ENCODE measurements at places on chromosomes 13 and 19.
A peak's percentile ranks its signal among the peaks of the same experiment; 100 is the strongest.

GRCh38 chr13:27605099-27605498 is 15.2 kb downstream of the LNX2 start:
- H3K4me3 ChIP-seq, result no peak overlapping the region
- H3K27me3 ChIP-seq, result no peaks in the 10 kb centered on the region
- no peaks in the 10 kb centered on the region for H3K36me3 ChIP-seq
- H3K27ac ChIP-seq, result no peak overlapping the region
- no peak for DNase-seq
- peaks cover 41% of the 10 kb centered on the region for H3K4me1 ChIP-seq

DNA sequence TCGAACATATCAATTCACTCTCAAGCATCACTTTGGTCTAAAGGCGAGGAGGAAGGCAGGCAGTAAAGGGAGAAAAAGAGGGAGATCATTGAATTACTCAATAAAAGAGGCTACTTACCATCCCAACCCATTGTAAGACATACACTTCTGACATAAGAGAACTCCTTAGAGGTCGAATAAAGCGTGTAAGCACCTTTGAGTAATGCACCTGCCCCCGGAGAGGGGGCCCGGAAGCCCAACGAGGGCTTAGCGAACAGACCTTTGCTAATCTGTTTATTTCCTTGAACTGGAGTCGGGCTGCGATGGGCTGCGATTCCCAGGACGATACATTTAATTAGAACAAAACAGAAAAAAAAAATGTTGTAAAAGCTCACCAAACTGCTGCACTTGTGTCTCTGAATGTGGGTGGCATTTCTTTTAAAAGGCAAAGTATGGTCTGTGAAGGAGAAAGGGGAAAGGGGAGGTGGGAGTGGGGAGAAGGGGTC is 3.0 kb downstream of the ZC3H4 start:
- H3K4me1 ChIP-seq, result peaks cover 49% of the 10 kb centered on the region
- peak overlapping the region; percentile 100 for H3K27ac ChIP-seq
- no peaks in the 10 kb centered on the region for H3K36me3 ChIP-seq
- H3K27me3 ChIP-seq, result no peaks in the 10 kb centered on the region

DNA sequence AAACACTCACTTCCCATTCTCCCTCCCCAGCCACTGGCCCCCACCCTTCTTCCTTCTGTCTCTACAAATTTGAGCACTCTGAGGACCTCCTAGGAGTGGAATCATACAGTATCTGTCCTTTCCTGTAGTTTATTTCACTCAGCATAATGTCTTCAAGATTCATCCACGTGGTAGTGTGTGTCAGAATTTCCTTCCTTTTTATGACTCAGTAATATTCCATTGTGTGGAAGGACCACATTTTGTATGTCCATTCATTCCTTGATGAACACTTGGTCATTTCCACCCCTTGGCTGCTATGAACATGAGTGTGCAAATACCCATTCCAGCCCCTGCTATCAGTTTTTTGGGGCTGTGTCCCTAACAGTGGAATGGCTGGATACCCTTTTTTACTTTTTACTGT is 9.8 kb downstream of the KLF2 start:
- peaks cover 21% of the 10 kb centered on the region for H3K4me1 ChIP-seq
- DNase-seq, result no peak
- no peaks in the 10 kb centered on the region for H3K36me3 ChIP-seq
- H3K27me3 ChIP-seq, result no peaks in the 10 kb centered on the region
- H3K27ac ChIP-seq, result no peak overlapping the region

- no peak for DNase-seq
- H3K27me3 ChIP-seq, result no peaks in the 10 kb centered on the region
- peaks cover 30% of the 10 kb centered on the region for H3K4me1 ChIP-seq
These were observed 281.6 kb downstream of the DNAJC15 start for GRCh38 chr13:43304945-43305344.

GRCh38 chr19:3275583-3276340 is 51.3 kb downstream of the CELF5 start:
- peak; percentile 68 for DNase-seq
- H3K4me1 ChIP-seq, result peaks cover 6% of the 10 kb centered on the region
- H3K27me3 ChIP-seq, result peaks cover 83% of the 10 kb centered on the region
- H3K4me3 ChIP-seq, result peak overlapping the region; percentile 28

- peaks cover 7% of the 10 kb centered on the region for H3K4me1 ChIP-seq
- H3K36me3 ChIP-seq, result no peaks in the 10 kb centered on the region
These were observed 23.6 kb downstream of the CEACAM8 start for GRCh38 chr19:42571116-42571515.

DNA sequence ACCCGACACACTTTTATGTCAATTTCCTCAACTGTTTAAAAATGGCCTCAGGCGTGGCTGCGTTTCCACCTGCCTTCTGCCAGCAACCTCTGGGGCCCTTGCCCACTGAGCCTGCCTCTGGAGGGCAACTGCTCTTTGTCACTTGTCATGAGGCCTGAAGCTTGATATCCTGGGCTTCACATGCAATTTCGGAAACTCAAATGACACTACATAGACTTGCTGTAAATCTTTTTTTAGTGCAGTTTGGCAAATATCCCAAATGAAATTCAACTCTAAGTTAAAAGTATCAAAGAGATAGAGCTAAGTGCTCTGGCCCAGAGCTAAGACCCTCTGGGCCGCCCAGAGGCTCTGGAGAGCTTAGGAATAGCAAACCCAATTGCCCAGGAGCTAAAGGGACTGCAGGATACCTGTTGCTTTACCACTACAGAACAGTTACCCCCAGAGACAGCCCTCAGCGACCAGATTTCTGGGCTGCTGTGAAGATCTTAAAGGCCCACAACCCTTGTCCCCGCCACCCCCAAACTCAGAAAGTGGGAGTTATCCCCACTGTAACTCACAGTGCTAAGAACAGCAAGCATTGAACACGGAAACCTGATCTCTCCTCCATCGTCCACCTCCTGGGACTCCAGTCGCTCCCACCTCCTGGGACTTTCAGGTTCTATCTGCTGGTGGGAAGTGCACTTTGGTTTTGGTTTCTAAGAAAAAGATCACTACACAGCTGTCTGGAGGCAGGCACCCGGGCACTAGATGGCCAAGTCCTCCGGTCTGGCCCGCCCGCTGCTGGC is 19.4 kb downstream of the GJA3 start:
- peaks cover 34% of the 10 kb centered on the region for H3K27me3 ChIP-seq
- no peak overlapping the region for H3K4me3 ChIP-seq
- H3K36me3 ChIP-seq, result no peaks in the 10 kb centered on the region
- peak overlapping the region; percentile 78 for H3K27ac ChIP-seq
- peaks cover 20% of the 10 kb centered on the region for H3K4me1 ChIP-seq
- peak; percentile 64 for DNase-seq

DNA sequence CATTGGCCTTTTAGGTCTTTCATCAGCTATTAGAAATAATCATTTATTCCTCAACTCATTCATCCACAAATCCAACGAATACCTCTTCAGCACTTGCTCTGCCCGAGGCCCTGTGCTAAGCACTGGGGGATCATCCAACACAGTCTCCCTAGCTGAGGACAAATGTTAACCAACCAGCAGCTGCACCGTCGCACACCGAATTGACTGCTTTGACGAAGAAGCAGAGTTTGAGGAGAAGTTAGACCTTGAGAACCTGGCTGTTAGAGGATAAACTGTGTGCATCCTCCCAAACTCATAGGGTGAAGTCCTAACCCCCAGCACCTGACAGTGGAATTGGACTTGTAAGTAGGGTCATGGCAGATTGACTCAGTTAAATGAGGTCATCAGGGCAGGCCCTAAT is 170.9 kb downstream of the USP12 start:
- H3K36me3 ChIP-seq, result no peaks in the 10 kb centered on the region
- H3K27me3 ChIP-seq, result no peaks in the 10 kb centered on the region
- DNase-seq, result no peak
- no peak overlapping the region for H3K4me3 ChIP-seq
- H3K4me1 ChIP-seq, result peaks cover 3% of the 10 kb centered on the region

GRCh38 chr13:35947315-35947714 is 183.9 kb downstream of the DCLK1 start:
- no peaks in the 10 kb centered on the region for H3K27me3 ChIP-seq
- no peak for DNase-seq
- H3K4me1 ChIP-seq, result no peaks in the 10 kb centered on the region
